ENCODE measurements at places on chromosomes 7 and 10. TPM values are rescaled to one million over a fixed set of nuclear protein-coding genes. Genes with fewer than 3 reads are reported as not detected.

Gene TAS2R3
- total RNA-seq: not detected

Gene ZNF485
- 2.5 TPM for total RNA-seq

GRCh38 chr10:35058134-35058533, 32.0 kb downstream of the CUL2 start:
- DNase-seq: peak; percentile 94

DNA sequence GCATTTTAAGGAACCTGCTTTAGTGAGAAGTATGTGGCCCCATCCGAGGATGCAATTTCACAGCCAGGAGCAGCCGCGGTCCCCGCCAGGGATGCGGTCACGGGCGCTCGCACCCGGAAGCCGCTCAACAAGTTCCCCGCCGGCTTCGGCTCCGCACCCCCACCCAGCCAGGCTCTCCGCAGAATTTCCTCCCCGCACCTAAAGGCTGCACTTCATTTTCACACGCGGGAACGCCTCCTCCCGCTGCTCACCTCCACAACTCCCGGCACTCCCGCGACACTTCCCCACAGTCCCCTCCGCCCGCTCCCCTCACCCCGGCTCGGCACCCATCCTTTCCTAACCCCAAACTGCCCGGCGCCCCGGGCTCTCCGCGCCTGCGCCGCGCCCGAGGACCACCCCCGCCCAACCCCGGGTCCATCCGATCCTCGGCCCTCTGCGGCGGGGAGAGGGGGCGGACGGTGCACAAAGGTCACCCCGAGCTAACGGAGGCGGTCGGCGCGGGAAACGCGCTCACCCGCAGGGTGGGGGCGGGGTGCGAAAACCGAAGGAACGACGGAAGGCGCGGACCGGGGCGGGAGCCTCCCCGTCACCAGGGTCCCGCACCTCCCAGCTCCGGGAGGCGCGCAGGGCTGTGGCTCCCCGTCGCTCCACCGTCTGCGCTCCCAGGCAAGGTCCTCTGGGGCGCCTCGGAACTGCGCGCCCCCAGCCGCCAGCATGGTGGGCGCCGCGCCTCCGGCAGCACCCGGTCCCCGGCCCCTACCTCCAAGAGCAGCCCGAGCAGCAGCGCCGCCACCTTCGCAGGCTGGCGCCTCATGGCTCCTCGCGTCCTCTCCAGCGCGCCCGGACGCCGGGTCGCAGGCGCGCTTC, 558 bp downstream of the VOPP1 start:
- peak; percentile 58 for DNase-seq

DNA sequence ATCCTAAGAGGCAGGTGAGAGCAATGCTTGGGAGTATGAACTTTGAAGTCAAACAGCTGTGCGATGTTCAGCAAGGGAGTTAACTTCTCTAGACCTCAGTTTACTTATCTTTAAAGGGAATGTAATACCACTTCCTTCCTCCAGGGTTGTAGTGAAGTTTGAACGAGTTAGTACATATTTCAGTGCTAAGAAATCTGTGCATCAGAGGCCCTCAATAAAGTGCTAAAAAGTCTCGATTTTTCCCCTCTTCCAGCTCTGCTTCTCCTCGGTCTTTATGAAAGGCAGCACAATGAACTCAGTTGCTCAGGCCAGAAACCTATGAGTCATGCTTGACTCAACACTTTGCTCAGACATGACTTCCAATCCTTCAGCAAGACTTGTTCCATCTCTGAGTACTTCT, 418.9 kb downstream of the MDFIC start:
- DNase-seq: no peak
